ENCODE measurements at places on chromosomes 3 and 15. TPM values are rescaled to one million over a fixed set of nuclear protein-coding genes. Genes with fewer than 3 reads are reported as not detected.
A peak's percentile ranks its signal among the peaks of the same experiment; 100 is the strongest.

DNA sequence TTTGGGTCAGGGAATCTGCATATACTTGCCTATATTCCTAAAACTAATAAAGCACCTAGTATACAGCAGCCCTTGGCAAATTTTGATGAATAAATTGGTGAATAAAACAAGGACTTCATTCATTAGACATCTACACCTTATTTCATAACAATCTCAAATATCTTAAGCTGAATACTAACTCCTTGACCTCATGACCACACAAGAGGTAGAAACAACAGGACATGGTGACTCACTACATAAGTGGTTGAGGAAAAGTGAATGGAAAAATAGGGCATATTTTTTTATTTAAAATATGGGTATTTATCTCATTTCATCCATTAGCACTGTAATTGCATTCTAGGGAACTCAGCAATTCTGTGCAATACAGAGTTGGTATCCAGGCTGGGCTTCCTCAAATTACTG is 7.8 kb upstream of the STAC start:
- DNase-seq, result no peak

GRCh38 chr3:197586181-197586580 is 30.4 kb upstream of the BDH1 start:
- DNase-seq, result no peak

The CYP8B1 gene
- polyA plus RNA-seq, result 0.79 TPM

DNA sequence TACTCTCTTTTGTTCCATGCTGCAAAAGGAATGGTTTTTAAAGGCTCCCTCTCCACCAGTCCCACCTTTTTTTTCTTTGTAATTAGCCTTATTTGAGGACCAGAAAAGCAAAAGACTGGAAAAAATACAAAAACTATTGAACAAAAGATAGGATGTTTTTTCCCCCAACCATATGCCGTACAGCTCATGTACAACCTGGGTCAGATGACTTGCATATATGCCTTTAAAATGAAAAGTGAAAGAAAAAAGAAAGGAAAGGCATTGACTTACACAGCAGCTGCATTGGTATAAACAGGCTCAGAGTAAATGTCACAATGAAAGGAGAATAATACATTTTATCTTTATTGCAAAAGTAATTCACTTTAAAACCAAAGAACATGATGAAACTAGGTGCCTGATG is 69.5 kb upstream of the CMC1 start:
- no peak for DNase-seq

The TGM5 gene
- not detected for polyA plus RNA-seq

The SAMD7 gene
- polyA plus RNA-seq, result not detected

DNA sequence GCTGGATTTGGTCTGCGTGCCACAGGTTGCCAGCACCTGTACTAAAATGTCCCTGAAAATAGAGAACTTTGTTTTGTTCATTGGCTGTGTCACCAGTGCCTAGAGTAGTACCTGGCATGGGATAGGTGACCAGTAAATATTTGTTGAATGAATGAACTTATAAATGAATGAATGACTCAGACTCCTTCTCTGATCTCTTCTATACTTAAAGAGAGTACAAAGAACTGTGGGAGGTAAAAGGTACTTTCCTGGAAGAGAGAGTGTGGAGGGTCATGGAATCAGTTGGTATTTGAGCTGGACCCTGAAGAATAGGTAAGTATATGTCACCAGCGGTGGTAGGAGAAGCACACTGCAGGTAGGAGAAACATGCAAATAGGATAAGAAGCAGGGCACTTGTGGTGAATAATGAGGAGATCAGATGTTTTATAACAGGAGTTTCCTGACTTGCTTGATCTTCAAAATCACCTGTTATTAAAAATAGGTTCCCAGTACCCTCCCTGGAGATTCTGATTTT is 149.4 kb downstream of the LPP start:
- DNase-seq, result no peak

DNA sequence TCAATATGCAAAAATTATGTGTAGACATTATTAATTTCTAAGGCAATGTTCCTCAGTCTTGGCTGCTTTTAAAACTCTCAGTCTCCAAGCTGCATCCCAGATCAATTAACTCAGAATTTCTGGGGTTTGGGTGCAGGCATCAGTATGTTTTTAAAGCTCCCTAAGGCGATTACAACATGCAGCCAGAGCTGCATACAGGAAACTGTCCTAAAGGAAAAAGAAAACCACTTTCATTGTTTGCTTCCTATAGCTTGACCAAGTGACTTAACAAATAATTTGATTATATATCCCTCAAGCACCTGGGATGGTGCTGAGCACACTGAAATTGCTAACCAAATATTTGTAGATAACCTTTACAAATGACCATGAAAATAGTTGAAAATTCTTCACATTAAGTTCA is 194.7 kb downstream of the DTWD1 start:
- DNase-seq, result no peak

GRCh38 chr15:80840182-80841130 is 61.3 kb downstream of the CEMIP start:
- no peak for DNase-seq

GRCh38 chr3:35393901-35394799 is 245.2 kb upstream of the ARPP21 start:
- DNase-seq, result peak; percentile 7

- no peak for DNase-seq
Measured at GRCh38 chr15:48451241-48451640, 120.0 kb downstream of the DUT start.

The SLC25A26 gene
- polyA plus RNA-seq, result 31.9 TPM

GRCh38 chr3:190807719-190808375 is 54.6 kb downstream of the GMNC start:
- DNase-seq, result no peak

DNA sequence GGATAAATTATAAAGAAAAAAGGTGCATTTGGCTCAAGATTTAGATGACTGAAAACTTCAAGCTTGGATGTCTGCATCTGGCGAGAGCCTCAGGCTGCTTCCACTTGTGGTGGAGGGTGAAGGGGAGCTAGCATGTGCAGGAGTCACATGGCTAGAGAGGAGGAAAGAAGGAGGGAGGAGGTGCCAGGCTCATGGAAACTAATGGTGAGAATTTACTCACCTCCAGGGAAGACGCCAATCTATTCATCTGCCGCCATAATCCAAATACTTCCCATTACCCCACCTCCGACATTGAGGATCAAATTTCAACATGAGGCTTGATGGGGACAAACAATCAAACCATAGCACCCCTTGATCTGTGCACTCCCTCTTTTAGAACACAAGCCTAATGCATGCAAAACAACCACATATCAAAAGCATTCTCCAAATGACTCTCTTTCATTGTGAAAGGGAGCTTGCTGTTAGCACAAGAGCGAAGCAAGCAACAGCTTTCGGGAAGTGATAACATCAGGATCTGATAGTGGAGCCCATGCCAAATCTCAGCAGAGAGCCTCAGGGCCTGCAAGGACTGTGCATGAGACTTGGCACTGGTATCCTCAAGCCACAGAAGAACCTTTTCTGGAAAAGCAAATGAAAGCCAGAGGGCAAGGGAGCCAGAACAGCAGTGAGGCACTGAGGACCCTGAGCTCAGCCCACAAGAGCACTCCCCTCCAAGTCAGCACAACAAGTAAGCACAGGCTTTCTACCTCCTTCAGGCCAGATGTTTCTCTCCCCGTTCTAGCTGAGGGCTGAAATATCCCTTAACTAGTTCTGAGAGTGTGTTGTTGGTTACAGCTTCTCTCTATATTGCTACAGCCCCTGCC is 50.2 kb upstream of the THBS1 start:
- no peak for DNase-seq

The CTDSPL gene
- polyA plus RNA-seq, result 119 TPM

The SIDT1 gene
- 3.2 TPM for polyA plus RNA-seq

DNA sequence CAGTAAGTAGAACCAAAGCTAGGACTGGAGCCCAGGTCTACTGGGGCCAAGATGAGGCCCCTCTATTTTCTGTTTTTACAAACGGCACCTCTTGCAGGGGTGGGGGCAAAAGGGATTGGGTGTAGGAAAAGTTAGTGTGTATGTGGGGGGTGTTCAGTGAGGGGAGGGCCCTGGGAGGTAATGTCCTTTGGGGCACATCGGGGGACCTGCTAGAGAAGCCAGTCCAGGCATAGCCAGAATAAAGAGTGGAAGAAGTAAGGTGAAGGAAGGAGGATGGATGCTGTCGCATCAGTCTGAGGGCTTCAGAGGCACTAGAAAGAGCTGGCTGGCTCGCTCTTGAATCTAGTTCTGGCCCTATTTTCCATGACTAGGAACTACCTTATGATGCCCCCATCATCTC is 2.6 kb downstream of the PLCD1 start:
- DNase-seq, result no peak

The TNNC1 gene
- 6.3 TPM for polyA plus RNA-seq

GRCh38 chr3:27596921-27597320 is 112.7 kb upstream of the SLC4A7 start:
- DNase-seq, result no peak

The RSRC1 gene
- 32.1 TPM for polyA plus RNA-seq

The PLA2G4F gene
- 24.3 TPM for polyA plus RNA-seq

The INSYN1 gene
- 29.0 TPM for polyA plus RNA-seq

DNA sequence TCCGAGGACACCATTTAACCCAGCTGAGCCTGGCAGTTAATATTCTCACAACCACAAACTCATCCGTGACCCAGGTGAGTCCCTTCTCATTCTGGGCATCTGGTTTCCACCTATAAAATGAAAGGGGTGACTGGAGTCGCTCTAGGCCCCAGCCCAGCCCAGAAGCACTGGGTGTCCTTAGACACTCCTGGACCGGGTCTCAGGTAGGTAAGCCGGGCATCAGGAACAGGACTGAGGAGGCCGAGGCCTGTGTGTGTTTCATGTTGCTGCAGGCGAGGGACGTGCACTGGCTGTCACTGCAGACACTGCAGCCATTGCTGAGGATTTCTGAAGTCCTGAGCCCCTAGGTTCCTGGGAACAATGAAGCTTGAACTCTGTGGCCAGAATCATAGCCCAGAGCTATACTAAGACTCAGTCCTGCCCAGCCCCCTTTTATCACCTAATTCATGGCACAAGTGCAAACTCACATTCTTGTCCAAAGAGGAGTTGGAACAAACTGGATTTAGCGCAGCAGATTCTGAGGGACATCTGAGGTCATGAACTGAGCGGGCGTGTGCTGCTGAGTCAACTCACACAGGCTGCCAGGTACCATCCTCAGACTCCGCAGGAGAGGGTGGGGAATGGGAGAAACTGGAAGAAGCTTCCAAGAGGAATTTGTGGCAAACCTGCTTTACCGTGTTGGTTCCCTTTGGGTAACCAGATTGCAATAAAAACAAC is 184.9 kb downstream of the FAM43A start:
- DNase-seq, result no peak

- DNase-seq, result no peak
Measured at GRCh38 chr3:47452453-47453215, 23.1 kb downstream of the SCAP start.

DNA sequence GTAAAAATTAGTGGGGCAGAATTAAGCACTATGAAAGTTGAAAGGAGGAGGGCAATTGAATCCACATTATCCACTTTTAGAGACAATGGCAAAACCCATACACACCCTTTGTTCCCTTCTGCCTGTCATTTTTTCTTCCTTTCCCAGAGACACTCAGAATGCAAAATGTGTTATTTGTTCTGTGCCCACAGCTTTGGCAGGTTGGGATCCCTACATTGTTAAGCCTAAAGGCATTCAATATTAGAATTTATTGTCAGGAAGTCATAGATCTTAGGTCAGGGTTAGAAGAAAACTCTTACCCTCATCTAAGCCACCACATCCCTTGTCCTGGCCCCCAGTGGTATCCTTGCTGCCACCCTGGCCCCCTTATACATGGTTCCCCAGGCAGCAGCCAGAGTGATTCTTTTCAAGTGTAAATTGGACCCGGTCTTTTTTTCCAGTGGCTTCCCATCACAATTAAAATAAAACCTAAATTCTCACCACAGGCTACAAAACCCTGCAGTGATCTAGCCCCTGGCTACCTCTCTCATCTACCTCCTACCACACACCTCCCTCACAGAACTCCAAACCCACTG is 470.1 kb upstream of the ATP11B start:
- no peak for DNase-seq

The P3H2 gene
- 103 TPM for polyA plus RNA-seq

- DNase-seq, result no peak
Measured at GRCh38 chr15:98785807-98786621, 137.7 kb downstream of the IGF1R start.

- DNase-seq, result no peak
Measured at GRCh38 chr3:99950921-99951320, 133.3 kb downstream of the CMSS1 start.

GRCh38 chr3:55292360-55292759 is 194.7 kb downstream of the WNT5A start:
- peak; percentile 50 for DNase-seq

DNA sequence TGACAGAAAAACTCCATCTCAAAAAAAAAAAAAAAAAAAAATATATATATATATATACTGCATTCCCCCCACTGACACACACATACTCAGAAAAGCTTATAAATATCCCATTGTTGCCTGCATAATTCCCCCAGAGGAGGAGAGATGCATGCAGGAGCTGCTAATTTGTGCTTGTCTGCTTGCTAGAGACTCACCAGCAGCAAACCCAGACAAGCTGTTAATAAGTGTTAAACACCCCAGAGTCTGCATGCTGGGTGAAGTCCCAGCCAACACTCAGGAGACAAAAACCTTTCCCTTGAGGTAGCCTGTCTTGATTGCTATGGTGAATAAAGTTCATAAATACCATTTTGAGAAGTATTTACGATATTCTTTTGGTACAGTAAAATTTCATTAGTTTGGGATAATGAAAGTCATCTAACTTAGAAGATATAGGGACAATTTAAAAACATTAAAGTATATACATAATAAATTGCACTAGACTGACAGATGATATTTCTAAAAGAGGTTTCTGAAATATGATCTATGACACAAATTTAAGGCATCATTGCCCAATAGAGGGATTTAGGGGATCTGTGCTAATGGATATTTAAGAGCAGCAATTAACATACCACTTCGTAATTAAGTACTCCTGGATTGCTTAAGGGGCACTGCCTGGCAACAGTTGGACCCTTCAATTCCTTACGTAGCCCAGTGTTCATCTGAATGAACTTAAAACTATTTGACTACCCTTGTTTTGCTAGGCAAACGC is 400.0 kb upstream of the C2CD4B start:
- no peak for DNase-seq

The C3orf85 gene
- polyA plus RNA-seq, result 14.6 TPM

- DNase-seq, result no peak
Measured at GRCh38 chr3:98964784-98965183, 63.3 kb upstream of the DCBLD2 start.

The ZNF385D gene
- 15.8 TPM for polyA plus RNA-seq

Measured in right renal pelvis (tissue), 4 donors.